ENCODE measurements at places on chromosomes 6 and 20.

DNA sequence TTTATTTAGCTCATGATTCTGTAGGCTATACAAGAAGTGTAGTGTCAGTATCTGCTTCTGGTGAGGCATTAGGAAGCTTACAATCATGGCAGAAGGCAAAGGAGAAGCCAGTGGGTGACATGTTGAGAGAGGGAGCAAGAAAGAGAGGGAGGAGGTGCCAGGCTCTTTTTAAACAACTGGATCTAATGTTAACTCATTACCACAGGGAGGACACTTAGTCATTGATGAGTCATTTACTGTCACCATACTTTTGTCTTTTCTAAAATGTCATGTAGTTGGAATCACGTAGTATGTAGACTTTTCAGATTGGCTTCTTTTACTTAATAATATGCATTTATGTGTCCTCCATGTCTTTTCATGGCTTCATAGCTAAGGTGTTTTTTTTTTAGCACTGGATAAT lies 58.1 kb downstream of the NUS1 start:
- no peak for DNase-seq

GRCh38 chr6:105212587-105212986 lies 32.8 kb upstream of the POPDC3 start:
- DNase-seq: no peak

GRCh38 chr20:49983848-49984408 lies 1.1 kb downstream of the SNAI1 start:
- DNase-seq: no peak

- DNase-seq: no peak
Measured at GRCh38 chr6:4220558-4220957, 85.2 kb upstream of the ECI2 start.

DNA sequence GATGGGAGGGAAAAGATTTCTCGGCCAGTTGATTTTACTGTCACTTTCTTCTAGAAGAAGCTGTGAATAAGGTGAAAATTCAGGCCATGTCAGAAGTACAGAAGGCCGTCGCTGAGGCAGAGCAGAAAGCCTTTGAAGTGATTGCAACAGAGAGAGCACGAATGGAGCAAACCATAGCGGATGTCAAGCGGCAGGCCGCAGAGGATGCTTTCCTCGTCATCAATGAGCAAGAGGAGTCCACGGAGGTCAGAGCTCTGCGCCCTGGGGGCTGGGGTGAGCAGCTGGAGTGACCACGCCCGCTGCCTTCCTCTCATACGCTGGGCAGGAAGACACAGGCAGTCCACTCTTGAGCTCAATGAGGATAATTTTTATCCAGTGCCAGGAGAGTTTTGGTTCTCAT lies 21.8 kb upstream of the C20orf144 start:
- no peak for DNase-seq

GRCh38 chr6:73878403-73878802 lies 182.4 kb downstream of the CD109 start:
- no peak for DNase-seq

DNA sequence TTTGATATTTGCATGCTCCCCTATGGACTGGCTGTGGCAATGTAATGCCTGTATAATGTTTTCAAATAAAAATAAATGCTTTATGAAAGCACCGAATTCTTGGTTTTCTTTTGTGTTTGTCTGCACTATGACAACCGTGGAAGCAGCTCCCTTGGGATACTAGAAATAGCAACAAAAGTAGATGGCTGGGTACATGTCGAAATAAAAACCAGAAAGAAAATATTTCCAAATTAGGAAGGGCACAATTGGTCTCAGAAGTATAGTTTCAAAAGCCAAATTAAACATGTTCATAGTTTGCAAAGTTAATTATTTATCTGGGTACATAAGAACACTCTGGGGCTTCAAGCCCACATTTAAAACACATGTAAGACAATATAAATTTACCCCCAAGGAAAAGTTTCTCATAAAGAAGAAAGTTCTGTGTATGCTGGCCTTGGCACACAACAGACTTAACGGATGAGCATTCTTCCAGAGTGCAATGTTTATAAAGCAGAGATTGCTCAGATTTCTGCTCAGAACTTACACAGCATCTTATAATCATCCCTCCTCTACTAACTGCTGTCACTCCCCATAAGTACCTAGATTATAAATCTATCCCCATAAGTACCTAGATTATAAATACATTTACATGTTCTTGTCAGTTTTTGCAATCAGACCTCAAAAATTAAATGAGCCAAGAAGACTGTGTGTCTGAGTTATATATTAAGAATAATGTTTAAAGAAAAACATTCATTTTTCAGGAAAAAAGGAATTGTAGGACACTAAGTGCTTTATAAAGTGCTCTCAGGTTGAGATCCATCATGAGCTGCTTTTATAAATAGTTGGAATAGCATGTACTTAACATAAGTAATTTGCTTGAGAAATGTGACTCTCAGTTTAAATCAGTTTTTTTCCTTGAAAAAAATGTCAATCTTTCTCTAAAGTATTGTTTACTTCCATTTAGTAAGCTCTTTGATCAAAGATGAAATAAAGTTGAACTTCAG lies 230.2 kb upstream of the PLN start:
- DNase-seq: no peak

DNA sequence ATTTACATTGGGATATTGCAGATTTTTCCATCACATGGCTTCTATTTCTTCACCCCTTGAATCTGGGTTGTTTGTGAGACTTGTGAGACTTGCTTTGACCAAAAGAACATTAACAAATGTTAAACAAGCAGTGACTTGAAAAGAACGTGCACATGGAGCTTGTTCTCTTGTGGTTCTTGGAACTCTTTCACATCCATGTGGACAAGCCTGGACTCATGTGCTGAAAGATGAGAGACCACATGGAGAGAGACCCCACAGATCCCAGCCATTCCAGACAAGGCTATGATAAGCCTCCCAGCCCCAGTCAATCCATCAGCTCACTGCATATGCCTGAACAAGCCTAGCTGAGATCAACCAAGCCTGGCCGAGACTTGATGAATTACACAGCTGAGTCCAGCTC lies 1365.7 kb upstream of the GJE1 start:
- DNase-seq: no peak

DNA sequence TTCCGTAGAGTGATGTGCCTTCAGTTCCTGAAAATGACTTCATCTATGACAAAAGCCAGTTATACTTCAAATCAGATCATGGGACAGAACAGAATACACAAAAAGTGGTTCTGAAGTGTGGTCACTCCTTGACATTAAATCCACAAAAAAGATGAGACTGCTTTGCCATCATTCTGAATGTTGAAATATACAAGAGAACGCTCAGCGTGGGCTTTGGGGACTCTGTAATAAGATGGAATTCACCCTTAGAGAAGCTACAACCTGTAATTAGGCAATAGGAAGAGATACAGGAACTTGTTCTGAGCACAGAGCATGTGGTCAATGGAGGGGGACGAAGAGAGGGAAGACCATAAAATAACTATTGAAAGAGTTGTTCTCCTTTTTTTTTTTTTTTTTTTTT lies 184.3 kb downstream of the CARMIL1 start:
- DNase-seq: no peak

DNA sequence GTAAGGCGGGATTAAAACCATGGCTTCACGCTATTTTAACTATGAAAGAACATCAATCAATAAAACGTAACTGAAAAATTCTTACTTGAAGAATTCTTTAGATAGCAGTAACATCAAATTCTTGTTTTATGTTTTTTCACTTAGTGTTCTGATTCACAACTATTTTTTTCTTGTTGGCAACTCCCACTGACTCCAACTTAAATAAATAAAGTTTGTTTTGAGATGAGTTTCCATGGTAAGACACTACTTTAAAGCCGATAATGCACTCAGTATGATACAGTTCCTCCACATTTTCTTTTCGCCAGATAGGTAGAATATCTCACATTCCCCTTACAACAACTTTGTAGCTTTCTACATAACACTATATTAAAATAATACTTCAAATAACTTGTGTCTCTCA lies 33.1 kb upstream of the CNKSR3 start:
- no peak for DNase-seq

DNA sequence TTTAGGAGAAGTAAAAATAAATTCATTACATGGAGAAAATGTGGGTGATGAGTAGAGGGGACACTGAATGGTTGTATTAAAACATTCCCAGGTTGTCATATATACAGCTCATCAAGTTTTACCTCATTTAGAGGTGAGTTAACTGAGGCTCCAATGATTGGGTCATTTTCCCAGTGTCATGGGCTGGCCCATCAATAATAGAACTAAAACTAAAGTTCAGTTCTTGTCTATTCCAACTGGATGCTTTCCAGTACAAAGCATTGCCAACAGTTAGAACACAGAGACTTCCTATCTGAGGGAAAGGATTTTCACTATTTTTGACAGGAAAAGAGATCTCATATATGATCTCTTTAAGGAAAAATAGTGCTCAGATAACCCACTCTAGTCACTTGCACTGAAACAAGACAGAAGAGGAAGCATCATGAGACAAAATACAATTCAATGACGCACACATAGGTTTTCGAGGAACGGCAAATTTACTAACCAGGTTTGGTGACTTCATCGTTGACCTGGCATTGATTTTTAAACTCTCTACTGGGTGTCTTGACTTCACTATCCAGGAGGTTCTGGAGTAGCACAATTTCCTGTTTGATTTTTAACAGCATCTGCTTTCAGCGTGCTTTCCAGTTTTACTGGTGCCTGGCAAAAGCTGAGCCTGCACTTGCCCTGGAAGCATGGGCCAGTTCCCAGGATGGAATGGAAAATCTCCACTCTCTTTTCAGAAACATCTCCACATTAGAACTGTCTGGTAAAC lies 195.5 kb upstream of the FBXL4 start:
- no peak for DNase-seq
